ENCODE measurements at places on chromosomes 5 and 9. TPM values are rescaled to one million over a fixed set of nuclear protein-coding genes. Genes with fewer than 3 reads are reported as not detected.
A peak's percentile ranks its signal among the peaks of the same experiment; 100 is the strongest.

ALDH7A1 gene
- total RNA-seq = 17.7 TPM

OR1Q1 gene
- not detected for total RNA-seq

DNA sequence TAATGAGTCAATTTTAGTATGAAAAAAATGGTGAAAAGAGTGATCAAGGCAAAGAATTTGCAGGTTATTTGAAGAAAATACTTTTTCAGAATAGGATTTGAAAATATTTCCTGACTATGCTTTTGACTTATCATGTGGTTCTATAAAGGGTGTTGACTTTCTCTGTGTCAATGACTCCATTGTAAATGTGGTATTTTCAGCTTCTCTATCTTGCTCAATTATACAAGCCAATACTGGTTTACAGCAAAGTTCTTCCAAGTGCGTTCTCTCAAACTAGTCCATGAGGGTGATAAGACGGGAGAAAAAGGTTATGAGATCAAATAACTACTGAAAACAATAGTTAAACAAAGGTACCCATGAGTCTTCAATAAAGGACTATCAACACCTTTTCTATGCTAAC is 21.7 kb downstream of the IL33 start:
- DNase-seq = no peak

DNA sequence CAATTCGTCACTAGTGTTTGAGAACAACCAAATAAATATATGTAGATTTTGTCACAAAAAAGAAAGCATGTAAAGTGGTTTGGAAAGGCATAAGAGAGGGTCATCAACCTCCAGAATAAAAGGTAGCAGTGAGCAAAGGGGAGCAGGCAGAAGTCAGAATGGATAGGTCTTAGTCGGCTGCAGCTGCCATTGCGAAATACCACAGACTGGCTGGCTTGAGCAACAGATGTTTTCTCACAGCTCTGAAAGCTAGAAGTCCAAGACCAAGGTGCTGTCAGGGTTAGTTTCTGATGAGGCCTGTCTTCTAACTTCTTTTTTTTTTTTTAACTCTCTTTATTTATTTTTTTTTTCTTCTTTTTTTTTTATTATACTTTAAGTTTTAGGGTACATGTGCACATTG is 208.1 kb upstream of the PIK3R1 start:
- DNase-seq = no peak

- DNase-seq = peak; percentile 96
Measured at GRCh38 chr9:126781186-126782052, 23.4 kb upstream of the ZBTB43 start.

GRCh38 chr9:4739587-4740387 is 1.2 kb downstream of the AK3 start:
- no peak for DNase-seq

DNA sequence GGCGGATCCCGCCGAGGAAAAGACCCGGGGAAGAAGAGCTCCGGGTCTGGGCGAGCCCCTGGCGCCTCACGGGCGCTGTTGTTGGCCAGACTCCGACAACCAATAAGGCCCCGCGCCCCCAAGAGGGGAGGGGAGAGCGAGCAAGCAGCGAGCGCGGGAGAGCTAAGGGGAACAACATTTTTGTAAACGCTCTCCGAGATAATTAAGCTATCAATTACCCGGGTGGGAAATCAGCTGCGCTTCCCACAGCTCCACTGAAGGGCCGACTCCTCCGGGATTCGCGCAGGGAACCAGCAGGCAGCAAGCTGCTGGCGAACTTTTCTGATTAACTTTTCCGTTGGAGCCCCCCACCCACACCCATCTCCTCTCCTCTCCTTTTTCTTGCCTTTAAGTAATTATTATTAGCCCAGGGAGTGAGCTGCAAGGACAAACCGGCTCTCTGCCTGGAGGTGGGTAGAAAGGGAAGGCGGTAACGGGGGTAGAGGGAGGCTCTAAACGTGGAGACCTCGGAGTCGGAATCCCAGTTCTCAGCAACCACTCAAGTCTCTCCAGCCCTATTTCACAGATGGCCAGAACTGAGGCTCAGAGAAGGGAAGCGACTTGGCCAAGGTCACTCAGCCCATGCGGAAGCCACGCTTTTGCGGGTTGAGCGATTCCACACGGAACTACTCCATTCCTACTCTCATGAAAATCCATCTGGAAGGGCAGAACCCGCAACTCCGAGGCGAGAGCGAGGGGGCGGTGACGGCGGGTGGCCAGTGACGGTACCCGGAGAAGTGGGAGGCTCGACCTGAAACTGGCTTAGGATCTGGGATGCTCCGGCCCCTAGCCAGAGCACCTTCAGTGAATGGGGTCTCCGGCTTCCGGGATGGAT is 1.3 kb downstream of the ASTN2 start:
- no peak for DNase-seq

All from esophagus muscularis mucosa (tissue), 4 donors.